ENCODE measurements at places on chromosomes 16 and 17.

DNA sequence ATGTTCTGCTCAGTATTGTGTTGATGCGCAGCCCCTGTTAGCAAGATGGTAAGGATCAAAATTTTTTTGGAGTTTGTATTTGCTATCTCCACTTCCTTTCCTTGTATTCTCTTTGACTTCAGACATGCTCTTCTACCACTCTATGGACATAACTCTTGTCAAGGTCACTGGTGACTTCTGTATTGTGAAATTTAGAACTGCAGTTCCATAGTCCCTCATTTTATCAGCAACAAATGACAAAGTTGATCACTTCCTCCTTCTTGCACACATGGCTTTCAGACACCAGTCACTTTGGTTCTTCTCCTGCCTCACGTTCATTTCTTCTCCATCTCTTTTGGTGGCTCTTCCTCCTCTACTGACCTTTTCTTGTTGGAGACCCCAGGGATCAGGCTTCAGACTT, 21.1 kb downstream of the COX11 start:
- DNase-seq, result no peak

DNA sequence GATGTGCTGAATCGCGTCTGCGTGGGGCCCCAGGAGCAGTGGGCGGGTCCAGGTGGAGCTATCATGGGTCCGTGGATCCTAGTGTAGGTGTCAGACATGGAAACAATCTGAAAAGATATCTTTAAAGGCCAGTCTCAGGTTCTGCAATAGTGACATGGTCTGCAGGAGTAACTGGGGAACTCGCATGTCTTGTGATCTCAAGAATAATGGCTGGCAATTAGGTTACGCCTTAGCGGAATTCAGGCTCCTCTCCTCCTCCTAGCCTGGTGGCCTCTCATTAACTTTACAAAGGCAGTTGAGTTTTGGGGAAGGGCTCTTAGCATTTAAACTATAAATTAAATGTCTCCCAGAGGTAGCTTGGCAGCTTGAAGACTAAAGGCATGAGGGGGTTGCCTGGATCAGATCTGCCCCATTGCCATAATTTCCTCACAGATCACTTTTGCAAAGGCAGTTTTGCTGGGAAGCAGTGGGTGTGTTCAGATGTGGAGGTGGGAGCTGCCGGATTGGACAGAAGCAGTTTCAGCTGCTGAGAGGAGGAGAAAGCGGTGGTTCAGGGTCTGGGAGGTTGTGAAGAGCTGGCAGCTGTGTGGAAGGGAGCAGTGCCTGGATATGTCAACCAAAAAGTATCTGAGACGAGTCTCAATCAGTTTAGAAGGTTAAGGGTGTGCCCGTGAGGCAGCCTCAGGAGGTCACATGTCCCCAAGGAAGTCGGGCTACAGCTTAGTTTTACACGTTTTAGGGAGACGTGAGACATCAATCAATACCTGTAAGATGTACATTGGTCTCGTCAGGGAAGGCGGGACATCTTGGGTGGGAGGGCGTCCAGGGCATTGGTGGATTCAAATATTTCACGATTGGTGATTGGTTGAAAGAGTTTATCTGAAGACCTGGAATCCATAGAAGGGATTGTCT, 2.7 kb downstream of the TBCD start:
- no peak for DNase-seq

GRCh38 chr17:51860954-51861561, 297.5 kb downstream of the CA10 start:
- DNase-seq, result no peak

DNA sequence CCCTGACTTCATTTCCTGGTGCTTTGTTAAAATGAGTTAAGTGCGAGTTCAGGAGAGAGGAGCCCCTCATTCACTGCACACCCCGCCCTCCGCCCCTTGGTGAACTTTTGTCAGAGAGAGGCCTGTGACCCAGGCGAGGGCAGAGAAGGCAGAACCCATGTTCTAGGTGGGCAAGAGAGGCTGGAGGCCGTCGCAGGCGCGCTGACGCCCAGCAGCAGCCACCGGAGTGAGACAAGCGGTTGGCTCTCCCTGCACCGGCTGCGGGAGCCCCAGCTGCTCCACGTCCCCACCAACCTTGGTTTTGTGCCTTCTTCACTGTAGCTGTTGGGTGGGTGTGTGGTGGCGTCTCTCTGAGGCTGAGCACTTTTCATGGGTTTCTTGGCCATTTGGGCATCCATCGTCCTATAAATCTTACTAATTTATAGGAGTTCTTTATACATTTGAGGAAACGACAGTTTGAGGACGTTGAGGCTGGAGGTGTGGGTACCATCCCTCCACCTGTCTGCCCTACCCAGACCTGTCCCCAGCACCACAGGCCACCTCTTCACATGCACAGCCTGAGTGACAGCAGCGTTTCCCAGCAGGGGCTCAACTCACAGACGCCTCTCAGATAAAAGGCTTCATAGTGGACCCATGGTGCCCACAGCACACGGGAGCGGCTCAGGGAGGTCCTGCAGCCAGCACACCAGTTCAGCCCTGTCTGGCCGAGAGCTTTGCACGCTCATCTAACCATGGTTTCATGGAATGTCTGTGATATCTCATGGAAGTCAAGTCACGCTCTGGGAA, 45.2 kb upstream of the CBFA2T3 start:
- no peak for DNase-seq

DNA sequence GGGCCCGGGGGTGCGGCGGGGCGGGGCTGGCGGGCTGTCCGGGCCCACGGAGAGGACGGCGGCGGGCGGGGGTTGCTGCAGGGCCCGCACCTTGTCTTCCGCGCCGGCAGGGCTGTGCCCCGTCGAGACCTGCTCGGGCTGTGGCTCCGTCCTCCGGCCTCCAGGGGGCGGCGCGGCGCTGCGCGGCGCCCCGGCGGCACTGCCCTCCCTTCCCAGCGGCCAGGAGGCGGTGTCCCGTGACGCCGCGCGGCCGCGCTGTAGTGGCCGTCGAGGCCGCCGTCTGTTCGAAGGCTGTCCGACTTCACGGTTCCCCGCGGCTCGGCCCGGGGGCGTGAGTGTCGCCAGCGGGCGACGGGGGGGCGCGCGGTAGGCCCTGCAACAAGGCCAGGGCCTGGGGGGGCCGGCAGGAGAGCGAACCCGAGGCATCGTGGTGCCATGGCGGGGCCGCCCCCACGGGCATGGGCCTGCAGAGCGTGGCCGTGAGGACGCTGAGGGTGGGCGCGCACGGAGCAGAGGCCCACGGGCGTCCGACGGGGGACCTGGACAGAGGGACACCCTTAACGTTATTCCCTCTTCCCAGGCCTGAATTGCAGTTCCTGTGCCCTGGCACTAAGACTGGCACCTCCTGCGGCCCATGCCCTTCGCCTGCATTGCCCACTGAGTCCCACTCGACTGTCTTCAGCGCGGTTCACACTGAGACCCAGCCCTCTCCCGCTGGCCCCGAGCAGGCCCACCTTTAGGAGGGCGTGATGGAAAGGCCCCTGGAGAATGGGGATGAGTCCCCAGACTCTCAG, at the start of gene PLEKHG4:
PLEKHG4 (plus strand) TSS at position 237 of the 794 bp plus-strand sequence; CDS start at position 750, 513 bp downstream.
- DNase-seq, result peak; percentile 57

GRCh38 chr16:89123001-89123830, 29.6 kb downstream of the ACSF3 start:
- DNase-seq, result no peak

DNA sequence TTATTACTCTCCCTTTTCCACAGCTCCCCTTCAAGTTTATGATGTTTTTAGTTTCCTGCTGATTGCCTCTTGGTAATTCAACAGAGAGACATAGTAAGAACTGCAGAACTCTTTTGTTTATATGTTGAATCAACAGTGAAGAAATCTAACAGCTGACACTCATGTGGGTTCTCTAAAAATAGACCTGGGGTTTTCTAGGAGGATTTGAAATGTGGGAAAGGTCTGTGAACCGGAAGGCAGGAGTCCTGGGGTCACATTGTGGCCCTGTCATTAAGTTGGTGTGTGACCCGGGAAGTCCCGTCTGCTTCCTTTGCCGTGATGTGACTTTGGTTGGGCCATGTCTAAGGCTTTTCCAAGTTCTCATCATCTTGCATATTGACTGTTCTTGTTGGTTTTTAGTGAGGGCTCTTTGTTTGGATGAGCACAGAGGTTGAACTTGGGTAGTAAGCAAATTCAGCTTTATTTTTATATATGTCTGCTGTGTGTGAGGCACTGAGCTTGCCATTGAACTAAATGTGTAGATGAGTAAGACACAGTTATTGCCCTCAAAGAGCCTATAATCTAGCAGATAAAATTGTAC, 48.5 kb upstream of the HS3ST3A1 start:
- no peak for DNase-seq
